Lower leg skin (tissue), 4 donors: ENCODE measurements at places on chromosomes 1 and 21. TPM values are rescaled to one million over a fixed set of nuclear protein-coding genes. Genes with fewer than 3 reads are reported as not detected.

- no peak for DNase-seq
Measured at GRCh38 chr1:200036619-200037270, 9.2 kb downstream of the NR5A2 start.

- no peak for DNase-seq
Measured at GRCh38 chr1:111225717-111226400, 1.7 kb upstream of the CHI3L2 start.

The LHX8 gene
- total RNA-seq: not detected

DNA sequence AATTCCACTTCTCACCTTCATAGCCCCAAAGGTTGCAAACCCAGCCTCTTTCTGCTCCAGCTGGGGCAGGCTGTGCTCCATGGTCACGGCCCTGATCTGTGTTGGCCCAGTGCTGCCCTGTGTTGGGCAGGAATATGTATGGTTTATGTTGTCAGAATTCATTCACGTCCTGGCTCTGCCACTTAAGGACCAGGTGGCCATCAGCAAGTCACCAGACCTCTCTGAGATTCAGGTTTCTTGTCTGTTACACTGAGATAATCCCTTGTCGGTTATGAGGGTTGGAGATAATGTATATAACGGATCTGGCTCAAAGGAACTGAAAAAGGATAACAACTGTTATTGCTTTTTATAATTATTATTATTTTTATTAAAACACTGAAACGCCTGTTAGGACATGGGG lies 39.1 kb upstream of the SELENON start:
- DNase-seq: no peak

GRCh38 chr1:197100677-197101076 lies 33.6 kb upstream of the F13B start:
- DNase-seq: no peak

DNA sequence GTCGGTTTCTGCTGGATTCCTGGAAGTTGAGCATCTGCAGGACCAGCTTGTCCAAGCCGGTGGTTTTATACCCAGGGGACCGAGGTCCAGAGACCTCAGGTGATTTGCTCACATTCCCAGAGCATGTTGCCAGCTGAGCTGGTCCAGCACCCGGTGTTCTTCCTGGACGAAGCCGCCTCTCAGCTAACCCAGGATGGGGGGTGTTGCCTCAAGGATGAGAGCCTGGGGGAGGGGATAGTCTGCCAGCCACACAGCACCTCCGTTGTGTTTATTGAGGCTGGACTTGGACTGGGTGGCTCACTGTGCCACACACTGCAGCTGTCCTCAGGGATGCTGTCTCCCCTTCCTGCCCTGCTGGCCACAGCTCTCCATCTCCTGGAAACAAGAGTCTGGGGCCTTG lies 1.5 kb downstream of the TMEM201 start:
- DNase-seq: no peak

- DNase-seq: no peak
Measured at GRCh38 chr1:182968151-182968741, 15.3 kb upstream of the SHCBP1L start.

The IL22RA1 gene
- total RNA-seq: 34.7 TPM
